ENCODE measurements at places on chromosomes 4 and X.

DNA sequence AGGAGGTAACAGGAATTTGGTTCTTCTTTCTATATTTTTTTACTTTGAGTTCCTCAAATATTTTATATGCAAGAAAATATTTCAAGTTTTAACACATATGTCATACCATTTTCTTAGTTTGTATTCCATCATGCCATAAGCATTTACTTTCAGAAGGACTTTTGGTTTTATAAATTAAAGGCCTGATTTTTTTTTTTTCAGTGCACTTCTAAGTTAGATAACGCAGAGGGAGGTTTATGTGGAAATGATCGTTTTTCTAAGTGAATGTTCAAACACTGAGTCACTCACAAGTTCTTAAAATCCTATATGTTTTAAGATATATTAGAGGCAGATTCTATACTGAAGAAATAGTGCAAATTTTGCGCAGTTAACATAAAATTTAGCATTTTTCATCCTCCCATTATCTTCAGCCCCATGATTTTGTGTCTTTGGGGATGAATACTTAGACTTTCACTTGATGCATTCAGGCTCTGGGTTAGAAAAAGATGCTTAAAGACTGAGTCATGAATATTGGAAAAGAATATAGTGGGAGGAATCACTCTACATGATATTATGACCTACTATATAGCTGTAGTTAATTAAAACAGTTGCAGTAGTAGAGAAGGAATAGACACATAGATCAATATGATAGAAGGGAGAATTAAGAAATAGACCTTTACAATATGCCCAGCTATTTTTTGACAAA is 54.9 kb downstream of the COL4A5 start:
- DNase-seq = no peak

DNA sequence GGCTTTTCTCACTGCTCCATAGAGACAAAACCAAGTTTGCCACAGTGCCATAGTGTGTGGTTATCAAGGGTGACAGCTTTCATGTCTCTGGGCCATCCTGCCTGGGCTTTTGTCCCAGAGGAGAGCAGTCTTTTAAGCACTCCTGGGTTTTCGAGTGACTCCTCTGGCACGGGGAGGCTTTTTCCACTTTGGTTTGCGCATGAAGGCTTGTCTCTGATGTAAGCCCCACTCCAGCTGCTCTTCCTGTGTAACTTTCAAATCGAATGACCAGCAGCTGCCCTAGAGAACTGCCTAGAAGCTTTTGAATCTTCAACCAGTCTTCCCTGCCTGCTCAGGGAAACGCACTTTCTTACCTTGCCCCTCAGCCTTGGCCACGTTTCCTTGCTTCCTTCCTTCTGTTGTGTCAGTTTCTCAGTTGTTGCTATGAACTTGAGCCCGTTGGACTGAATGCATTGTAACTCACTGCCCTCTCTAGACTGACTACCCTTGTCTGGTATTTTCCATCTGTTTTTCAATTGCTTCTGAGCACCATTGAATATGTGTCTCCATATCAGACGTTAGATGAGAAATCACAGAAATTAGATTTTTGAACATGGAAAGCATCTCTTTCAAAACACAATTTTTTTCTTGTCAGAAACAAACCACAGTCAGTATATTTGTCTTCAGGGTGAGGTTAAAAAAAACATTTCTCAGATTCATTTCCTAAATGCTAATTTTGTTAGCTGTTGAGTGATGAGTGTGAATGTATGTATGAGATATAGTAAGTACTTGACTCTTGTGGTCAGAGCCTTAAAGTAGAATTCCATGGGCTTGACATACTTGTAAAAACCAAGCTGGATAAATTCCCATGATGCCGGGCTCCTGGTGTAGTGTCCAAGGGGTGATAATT is 45.3 kb downstream of the SLC9A6 start:
- DNase-seq = no peak

- no peak for DNase-seq
These were observed 96.4 kb upstream of the STIM2 start for GRCh38 chr4:26764231-26764630.

DNA sequence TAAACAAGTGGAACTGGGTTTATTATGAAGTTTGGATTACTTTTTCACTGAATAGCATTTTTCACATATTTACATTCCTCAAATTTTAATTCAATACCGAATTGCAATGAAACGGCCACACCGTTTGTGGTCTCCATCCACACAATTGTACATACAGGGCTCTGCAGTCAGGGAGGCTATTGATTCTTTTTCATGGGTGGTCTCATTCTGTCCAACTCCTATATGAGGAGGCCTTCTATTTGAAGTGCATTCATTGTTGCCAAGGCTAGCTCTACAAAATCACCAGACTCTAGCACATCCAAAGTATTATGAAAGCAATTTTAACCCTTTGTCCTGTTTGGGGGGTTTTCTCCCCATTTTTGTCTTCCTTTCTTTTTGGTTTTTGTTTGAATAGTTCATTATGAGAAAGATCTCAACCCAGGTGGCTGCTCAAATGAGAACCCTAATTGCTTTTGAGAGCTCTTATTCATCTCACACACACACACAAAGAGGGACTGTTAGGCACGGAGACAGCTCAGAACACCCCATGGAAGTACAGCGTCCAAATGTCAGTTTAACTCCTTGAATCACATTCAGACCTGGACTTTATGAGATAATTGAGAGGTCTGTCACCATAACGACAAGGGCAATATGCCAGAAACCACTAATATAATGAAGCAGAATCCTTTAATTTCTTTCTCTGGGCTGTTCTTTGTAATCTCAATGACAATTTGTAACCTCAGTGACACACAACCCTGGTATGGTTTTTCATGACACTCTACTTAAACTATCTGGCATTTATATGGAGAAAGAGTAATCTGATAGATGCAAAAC is 79.4 kb downstream of the NLGN4X start:
- DNase-seq = no peak

- DNase-seq = no peak
These were observed 620.6 kb downstream of the BCOR start for GRCh38 chrX:39477031-39477761.

DNA sequence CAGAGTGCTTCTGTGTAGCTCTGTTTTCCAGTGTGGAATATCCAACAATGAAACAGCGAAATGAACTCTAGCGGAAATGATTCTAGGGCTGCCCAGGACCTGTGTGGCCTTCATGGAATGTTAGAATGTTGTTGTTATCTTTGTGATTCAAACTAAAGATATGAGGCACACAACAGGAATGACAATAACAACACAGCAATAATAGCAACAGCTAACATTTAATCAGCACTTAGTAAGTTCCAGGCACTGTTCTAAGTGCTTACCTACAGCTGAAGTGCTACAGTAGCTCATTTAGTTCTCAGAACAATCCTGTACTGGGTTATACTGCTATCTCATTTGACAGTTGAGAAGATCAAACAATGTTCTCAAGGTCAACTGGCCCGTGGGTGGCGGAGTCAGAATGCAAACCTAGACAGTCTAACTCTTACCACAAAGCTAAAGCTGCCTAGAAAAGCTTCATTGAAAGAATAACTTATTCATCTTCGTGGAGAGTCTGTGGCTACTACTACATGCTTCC is 63.7 kb downstream of the MAML3 start:
- no peak for DNase-seq

GRCh38 chr4:151674804-151675391 is 85.9 kb downstream of the GATB start:
- no peak for DNase-seq

DNA sequence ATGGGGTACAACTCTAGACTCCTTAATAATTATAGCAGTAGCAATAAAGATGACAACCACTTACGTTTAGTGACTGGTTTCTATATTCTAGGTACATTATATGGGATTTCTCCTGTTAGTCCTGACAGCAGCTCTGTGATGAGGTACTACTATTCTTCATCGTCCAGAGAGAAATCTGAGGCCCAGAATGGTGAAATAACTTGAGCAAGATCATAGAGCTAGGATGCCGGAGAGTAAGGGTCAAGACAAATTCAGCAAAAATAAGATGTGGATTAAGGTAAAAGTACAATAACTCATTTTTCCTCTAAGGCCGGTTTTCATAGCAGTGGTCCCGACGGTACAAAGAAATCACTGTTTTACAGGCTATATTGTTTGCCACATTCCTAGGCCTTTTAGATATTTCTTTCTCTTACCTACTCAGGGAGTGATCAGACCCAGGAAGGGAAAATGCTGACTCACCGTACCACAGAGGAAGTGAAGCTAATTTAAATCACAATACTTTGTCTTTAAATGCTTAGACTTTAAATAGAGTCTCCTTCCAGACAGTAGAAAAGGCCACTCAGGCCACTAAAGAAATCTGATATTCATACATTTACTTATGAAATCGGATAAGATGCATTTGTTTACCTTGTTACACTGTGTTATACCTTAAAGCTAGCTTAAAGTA is 2023.0 kb upstream of the AGA start:
- DNase-seq = no peak

- DNase-seq = no peak
These were observed 3.8 kb upstream of the ZNF185 start for GRCh38 chrX:152893980-152894610.

GRCh38 chrX:9853307-9853706 is 67.1 kb downstream of the SHROOM2 start:
- DNase-seq = no peak

GRCh38 chr4:41814565-41814964 is 66.0 kb upstream of the PHOX2B start:
- DNase-seq = no peak

DNA sequence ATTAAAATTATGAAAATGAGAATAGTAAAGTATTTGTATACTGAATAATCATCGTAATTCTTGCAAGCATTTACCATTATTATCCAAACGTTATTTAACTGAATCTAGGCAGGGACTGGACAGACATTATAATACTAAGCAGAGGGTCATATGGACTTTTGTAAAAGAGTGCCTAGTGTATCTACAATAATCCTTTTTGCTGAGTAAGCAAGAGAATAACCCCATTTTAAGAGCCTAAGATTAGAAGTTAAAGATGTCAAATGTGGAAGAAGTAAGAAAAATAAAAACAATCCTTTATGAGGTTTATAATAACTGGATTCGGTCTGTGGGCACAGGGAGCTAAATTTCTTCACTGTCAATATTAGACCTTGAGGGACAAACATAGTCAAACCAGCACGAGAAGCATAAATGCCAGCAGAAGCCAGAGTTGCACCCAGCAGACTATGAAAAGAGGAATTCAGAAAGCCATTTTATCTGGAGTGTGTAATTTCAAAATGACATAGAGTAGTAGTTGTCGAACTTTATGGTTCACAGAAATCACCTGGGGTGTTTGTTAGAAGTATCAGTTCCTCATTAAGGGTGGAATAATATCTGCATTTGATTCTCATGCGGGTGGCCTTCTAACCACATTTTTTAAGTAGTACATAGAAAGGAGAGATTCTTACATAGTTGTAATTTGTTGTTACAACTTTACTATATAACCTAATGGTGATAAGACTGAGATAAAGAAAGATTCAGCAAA is 39.7 kb upstream of the DCLK2 start:
- DNase-seq = no peak

- no peak for DNase-seq
These were observed 34.6 kb downstream of the COX18 start for GRCh38 chr4:73034896-73035295.

- no peak for DNase-seq
These were observed 427.9 kb upstream of the SLIT2 start for GRCh38 chr4:19823781-19824180.

- no peak for DNase-seq
These were observed 14.5 kb downstream of the TMEM175 start for GRCh38 chr4:946517-947471.

GRCh38 chr4:40838742-40839141 is 89.0 kb downstream of the NSUN7 start:
- no peak for DNase-seq

GRCh38 chr4:124067046-124067445 is 645.5 kb downstream of the ANKRD50 start:
- no peak for DNase-seq

DNA sequence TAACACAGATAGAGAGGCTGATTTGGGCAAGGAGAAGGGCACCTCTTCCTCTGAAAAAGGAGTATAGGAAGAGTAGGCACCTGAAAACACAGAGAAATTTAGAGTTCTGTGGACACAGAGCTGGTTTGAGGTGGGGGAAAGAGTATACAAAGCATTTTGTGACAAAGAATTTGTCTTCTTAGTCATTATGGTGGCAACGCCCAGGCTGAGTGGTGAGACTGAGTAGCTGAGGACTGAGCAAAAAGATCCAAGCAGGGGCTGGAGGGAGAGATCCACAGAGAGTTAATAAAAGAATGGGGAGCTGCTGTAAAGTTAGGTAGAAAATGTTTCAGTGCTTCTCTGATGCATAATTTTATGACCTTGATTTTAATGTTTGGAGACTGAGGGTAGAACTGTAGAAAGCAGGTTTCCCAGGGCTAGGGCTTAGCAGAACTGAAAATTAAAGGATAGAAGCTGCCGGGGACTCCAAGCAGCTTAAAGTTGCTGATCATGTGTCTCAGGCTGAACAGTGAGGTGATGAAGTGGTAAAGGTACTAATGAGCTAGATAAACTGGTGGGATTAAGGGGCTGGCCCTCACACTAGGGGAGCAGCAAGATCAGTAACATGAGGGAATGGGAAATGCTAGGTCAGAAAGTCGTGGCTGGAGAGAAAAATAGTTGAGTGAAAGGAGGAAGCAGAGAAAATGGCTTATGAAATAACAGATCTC is 118.9 kb downstream of the CEP44 start:
- no peak for DNase-seq

- no peak for DNase-seq
These were observed 159.3 kb downstream of the PTCHD1 start for GRCh38 chrX:23493941-23494374.

DNA sequence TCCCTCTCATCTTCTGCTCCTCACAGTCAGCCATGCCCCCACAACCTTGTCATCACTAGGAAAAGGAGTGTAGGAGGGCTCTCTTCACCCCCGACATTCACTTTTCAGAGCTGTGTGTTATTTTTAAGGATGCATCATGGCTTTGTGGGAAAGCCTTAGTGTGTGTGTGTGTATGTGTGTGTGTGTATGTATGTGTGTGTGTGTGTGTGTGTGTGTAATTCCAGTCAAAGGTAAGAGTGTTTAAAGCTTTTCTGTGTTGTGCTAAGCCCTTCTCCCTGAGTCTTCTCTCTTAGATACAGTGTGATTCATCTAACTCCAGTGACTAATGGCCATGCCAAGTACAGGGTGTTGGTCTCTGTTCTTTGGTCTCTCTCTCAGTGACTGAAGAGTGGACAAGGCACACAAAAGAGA is 76.6 kb downstream of the CHIC2 start:
- no peak for DNase-seq

GRCh38 chrX:72392816-72393800 is 87.4 kb upstream of the CITED1 start:
- DNase-seq = no peak

GRCh38 chr4:47530801-47531200 is 45.7 kb downstream of the ATP10D start:
- no peak for DNase-seq

DNA sequence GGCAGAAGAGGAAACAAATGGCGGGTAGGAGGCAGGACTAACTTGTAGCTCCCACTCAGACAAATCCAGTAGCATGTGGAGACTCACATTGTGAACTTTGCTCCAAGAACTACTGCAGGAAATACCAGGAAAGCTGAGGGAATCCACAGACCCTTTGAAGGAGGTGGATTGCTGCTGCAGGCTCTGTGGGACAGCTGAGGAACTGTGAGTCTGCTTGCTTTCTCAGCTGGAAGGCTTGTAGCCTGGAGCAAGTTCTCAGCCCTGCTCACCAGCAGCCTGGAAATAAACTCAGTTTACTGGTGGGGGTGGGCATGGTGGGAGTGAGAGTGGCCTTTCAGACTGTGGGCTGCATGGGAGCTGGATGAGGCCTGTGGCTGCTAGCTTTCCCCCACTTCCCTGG is 16.0 kb downstream of the RTL3 start:
- DNase-seq = no peak

- no peak for DNase-seq
These were observed 153.8 kb upstream of the GALNT7 start for GRCh38 chr4:173014836-173015235.

Data from stimulated activated CD4-positive, alpha-beta T cell treated with anti-CD3 and anti-CD28 coated beads, Interleukin-1b, Interleukin-23, amount 100 ng/mL, for 1 hour (primary cell).